Neural crest cell (in vitro differentiated cells): ENCODE measurements at places on chromosomes 7 and 10.

GRCh38 chr7:68213838-68214237 lies 1217.2 kb downstream of the TYW1 start:
- no peak for DNase-seq

DNA sequence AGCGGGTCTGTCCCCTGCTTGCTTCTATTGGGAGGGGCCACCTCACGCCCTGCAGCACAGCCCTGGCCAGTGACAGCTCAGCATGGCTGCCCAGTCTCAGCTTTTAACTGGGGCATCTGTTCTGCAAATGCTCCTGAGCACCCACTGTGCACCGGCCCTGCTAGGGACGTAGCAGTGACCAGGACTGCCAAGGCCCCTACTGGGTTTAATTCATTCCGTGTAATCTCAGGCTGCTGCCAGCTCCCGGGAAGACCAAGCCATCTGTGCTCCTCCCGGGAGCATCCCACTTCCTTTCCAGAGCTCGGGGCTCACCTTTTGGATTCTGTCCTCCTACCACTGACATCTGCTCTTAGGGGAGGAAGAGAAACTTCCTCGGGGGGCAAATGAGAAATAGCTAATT lies 85.2 kb downstream of the ADARB2 start:
- no peak for DNase-seq

GRCh38 chr7:34776748-34777358 lies 118.8 kb downstream of the NPSR1 start:
- DNase-seq = no peak

- no peak for DNase-seq
Measured at GRCh38 chr7:106668861-106669524, 8.0 kb upstream of the CCDC71L start.
